Stimulated activated CD8-positive, alpha-beta memory T cell treated with anti-CD3 and anti-CD28 coated beads, Interleukin-7, amount 100 ng/mL, for 48 hours (primary cell): ENCODE measurements at places on chromosomes 4 and X.

- DNase-seq = no peak
Measured at GRCh38 chrX:99142745-99143144, 1267.3 kb downstream of the PCDH19 start.

DNA sequence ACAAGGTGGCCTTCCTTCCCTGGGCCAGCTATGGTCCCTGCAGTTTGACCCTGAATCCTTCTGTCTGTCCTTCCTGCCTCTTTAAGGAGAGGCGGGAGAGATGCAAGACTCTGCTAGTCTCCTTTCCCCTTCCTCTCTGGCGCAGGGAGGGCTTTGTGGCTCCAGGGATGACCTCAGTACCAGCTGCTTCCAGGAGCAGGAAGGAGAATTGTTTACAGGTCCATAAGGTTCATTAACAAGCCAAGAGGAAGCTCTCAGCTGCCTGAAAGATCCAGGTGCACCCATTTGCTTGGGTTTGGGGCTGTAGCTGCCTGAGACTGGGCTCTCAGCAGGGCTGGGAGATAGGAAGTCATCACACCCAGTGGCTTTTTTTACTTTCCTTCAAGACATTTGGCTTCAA is 4.0 kb upstream of the FATE1 start:
- DNase-seq = no peak

DNA sequence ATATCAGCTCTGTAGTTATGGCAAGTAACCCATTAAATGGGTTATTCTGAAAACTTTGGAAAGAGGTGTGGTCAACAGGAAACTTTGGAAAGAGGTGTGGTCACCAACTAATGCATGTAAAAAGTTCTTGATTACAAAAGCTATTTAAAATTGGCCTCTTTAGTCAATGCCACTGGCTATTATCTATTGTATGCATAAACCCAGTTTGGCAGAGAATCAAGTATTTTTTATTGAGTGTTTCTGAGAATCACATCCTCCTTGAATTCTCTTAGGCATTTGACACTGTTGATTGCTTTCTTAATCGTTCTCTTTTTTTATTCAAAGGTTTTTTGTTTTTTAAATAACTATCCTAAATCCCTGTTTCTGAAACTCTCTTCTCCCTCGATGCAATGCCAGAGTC is 7.5 kb downstream of the P2RY4 start:
- DNase-seq = no peak

- no peak for DNase-seq
Measured at GRCh38 chr4:176186671-176187395, 8.6 kb downstream of the SPATA4 start.

DNA sequence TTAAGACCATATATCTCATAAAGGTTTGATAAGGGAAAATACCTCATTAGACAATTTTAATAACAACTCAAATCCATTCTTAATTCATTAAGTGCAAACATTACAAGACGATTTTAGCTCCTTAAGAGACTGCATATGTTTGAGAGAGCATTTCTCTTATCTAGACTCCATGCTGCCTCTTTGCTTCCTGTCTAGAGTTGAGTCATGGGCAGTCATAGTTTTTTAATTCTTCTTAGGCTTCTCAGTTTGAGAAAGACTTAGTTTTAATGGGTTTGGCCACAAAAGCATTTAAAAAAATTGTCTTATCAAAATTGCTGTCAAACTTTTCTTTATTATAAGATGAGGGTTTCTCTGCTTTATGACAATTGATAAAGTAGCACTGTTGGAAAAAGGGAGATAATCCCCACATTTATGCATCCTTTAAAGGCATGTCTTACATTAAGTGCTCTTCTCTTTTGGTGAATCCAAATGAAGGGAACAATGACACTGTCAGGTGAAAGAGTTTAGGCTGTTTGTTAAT is 713.4 kb downstream of the PCDH18 start:
- no peak for DNase-seq

- DNase-seq = peak; percentile 13
Measured at GRCh38 chr4:4461850-4462249, 74.9 kb downstream of the NSG1 start.

GRCh38 chrX:97882306-97882705 is 998.6 kb downstream of the RPA4 start:
- DNase-seq = no peak

DNA sequence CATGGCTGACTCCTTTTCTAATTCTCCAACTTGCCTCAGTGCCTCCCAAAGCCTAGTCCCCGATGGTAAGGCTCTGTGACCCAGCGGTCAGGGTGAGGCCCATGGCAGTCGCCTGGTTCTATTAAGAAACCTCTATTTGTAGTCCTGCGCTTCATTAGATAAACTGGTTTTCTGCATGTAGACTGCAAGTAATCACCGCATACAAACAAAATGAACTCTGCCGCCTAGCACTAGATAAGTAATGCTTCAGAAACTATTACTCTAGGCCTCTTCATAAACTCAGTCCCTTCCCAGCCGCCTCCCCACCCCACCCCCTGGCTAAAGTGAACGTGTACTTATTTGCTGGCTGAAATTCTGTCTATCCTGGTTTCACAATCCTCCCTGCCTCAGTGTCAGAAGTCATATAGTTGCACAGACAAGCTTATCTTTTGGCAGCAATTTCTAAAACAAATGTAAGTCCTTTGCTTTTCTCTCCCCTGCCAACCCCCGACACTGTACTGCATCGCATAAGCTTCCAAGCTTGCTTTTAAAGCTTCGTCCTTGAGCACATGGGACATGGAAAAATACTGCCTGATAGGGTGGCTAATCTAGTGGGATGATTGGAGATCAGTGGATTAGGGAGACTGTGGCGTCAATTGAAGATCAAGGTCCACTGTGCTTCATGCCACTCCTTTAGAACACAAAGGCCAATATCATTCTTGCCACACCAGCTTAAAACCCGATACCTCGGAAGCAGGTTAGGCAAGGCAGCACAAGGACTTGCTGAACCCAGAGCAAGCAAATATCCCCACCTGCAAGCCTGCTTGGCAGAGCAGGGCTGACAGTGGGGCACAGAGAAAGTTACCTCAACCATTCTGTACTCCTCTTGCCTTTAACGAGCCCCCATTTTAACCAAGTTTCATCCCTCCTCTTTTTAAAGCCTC is 125.8 kb downstream of the IRF2 start:
- DNase-seq = no peak

DNA sequence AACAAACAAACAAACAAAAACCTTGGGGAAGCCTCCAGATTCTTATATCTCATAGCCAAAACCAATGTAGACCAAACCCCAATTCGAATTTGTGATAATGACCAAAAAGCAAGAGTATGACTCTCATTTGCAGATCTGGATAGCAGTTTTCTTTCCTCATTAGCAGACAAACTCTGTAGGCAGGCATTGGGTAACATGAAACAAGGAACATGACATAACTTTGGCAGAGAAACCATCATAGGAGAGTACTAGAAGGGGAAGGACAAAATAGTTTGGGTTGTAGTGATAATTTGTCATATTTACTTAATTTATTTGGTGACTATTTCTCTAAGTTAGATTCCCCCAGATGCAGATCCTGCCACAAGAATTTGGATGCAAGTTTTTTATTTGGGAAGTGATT is 187.8 kb downstream of the MID1IP1 start:
- no peak for DNase-seq

DNA sequence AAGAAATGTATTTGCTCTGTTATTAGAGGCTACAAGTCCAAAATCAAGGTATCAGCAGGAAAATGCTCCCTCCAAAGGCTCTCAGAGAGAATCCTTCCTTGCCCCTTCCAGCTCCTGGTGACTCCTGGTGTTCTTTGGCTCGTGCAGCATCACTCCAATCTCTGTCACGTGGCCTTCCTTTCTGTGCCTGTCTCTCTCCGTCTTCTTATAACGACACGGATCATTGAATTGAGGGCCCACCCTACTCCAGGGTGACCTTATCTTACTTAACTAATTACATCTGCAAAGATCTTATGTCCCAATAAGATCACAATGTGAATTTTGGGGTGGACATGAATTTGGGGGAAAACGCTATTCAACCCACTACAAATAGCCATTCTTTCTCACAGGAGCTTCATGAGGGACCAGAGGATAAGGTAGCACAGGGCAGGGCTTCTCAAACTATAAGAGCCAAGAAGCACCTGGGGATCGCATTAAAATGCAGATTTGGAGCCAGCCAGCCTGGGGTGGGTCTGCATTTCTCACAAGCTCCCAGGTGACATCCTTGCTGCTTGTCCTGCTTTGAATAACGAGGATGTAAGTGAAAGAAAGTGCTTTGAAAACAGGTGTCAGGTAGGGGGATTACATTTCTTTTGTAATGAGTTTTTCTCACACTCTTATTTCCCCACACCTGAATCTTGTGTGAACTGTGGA is 41.9 kb upstream of the APLN start:
- DNase-seq = no peak

GRCh38 chr4:107826421-107826980 is 1.8 kb downstream of the SGMS2 start:
- no peak for DNase-seq

- no peak for DNase-seq
Measured at GRCh38 chrX:5650904-5651303, 577.8 kb downstream of the NLGN4X start.

- no peak for DNase-seq
Measured at GRCh38 chrX:149275836-149276235, 229.3 kb downstream of the IDS start.

- no peak for DNase-seq
Measured at GRCh38 chr4:36439556-36439955, 158.1 kb downstream of the DTHD1 start.

DNA sequence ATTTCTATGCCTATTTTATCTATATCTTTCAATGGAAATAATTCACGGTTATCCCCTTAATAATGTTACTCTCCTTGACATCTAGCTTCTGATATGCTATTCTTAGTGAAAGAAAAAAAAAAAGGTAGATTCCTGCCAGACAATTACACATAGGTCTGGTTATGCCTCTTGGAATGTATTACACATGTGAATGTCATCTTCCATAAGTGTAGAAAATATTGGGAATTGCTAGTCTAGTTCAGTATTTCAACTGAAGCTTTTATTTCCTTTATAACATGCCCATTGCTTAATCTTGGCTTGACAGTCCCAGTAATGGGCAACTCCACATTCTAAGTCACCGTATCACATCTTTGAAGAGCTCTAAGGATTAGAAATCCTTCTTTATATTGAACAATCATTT is 25.4 kb upstream of the PPP1R2C start:
- DNase-seq = no peak

DNA sequence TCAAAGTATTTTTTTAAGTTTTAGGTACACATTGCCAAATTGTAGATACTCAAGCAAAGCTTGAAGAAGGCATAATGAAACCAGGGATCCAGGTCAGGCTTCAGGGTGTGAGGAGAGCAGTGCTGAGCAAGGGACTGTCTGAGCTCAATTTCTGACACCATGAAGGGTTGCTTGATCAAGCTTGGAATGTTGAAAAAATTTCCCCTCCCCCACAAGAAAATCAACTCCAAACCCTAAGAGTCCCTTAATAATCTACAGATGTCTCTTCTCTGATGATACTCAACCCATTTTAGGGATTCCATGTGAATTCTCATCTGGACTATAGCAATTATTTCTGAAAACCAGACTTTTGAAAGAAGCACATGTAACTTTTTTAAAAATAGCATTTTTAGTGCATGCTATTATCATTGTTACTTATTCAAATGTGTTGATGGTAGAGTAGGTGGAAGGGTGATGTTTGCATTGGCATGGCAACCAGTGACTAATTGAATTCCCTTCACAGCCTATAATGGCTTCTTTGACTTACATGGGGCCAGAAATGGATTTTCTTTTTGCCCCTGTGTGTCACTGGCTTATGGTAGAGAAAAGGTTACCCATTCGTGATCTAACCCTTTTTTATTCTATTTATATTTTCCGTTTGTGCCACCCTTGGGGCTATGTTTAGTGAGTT is 252.0 kb downstream of the FBXW7 start:
- DNase-seq = no peak

DNA sequence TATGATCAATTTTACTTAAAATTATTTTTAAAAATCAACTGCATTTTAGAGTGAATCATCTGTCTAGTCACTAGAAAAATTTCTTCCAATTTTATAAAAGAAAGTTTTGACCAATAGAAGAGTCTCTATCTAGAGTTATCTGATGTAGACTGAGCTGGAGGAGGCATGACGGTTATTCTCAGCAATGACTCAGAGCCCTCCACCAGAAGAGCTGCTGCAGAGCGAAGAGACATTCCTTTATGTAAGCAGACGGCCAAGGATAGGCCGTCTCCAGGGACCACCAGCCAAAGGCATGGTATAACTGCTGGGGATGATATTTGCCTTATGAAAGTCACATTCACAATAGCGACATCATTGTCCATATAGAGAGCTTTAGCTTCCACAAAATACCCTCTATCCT is 23.0 kb downstream of the LDB2 start:
- no peak for DNase-seq

- DNase-seq = no peak
Measured at GRCh38 chr4:88865466-88865865, 167.8 kb upstream of the NAP1L5 start.

GRCh38 chr4:60452266-60452665 is 747.9 kb upstream of the ADGRL3 start:
- DNase-seq = no peak

DNA sequence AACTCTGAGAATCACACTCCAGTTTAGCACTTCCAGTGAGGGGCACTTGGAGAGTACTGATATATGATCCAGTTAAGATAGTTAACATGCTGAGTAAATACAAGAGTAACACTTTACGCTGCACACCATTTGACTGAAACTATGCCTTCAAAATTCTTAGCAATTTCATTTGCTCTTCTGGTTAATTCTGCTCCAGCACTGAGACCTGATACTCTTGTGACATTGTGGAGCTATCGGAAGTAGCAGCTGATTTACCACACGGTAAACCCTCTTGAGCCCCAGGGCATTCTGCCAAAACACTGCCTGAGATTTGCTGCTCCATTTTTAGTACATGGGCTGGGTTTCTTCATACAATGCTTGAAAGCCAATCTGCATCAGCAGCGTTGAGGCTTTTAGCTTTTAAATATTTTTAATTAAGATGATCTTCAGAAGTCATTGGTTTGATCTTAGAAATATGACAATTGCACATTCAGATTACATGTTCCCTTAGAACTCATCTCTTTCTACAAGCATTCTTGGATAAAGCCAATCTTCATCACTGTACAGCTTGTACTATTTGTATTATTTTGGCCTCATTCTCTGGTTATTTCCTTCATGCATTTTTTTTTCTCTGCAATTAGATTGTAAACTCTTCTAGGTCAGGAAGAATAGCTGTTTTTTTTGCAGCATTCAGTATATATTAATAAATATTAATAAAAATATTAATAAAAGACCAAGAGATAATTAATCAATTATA is 67.8 kb upstream of the ETNPPL start:
- DNase-seq = no peak

GRCh38 chrX:45710081-45710801 is 509.6 kb upstream of the DIPK2B start:
- DNase-seq = peak; percentile 43

GRCh38 chr4:173212379-173212778 is 43.8 kb downstream of the GALNT7 start:
- no peak for DNase-seq

GRCh38 chr4:79528241-79528706 is 120.2 kb upstream of the GK2 start:
- no peak for DNase-seq

- DNase-seq = no peak
Measured at GRCh38 chr4:23741681-23742191, 148.1 kb downstream of the PPARGC1A start.
